Cortex of kidney (tissue), 1 donor: ENCODE measurements at places on chromosomes 2 and 18.

- no peak for DNase-seq
Observed at GRCh38 chr2:220789961-220790360, 782.1 kb downstream of the EPHA4 start.

GRCh38 chr2:158781353-158781961 lies 13.7 kb upstream of the DAPL1 start:
- no peak for DNase-seq

GRCh38 chr2:31054842-31055388 lies 83.3 kb downstream of the GALNT14 start:
- DNase-seq: no peak

- DNase-seq: no peak
Observed at GRCh38 chr18:33611525-33612135, 33.6 kb downstream of the ASXL3 start.

- DNase-seq: no peak
Observed at GRCh38 chr2:103859238-103859637, 994.7 kb upstream of the POU3F3 start.

- DNase-seq: no peak
Observed at GRCh38 chr2:36178384-36178783, 177.2 kb upstream of the CRIM1 start.

DNA sequence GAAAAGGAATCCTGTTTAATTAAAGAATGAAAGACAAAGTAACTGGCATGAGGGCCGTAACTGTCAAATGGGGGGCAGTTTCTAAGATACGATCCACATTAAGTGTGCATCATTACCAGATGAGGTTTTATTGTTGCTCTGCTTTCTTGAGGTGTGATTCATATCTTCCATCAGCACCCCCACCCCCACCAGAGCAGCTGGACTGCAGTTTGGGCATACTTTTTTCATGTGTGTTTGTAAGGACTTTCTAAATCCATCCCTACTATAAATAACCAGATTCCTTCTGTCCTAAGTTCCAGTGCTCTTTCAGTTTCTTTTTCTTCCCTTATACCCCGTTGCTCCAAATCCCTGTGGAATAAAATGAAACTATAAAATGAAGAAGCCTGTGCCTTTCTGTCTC lies 142.1 kb downstream of the CDCA7 start:
- DNase-seq: no peak

DNA sequence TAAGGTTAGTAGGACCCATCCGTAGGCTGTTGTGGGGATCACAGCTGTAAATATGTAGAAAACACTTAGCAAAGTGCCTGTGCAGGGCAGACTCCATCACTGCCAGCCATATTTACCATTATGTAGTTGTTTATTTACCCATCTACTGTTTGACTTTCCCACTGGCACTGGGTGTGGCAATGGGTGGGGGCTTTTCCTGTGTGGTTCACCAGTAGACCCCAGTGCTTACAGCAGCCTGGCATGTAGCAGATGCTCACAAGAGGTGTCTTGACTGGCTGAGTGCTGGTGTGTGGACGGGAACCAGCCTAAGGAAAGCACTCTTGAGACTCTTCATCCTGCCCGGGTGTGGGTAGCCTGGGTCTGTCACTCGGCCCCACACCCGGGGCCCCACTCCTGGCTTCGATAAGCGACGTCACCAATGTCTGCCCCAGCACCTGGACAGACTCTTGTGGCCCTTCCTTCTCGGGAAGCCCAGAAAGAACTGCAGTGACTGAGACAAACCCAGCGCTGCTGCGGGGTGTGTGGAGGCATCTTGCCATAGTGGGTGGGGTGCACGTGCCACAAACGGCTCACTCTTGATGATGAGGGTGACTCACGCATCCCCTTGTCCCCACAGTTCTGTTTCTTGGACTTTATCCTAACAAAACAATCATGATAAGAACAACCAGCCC lies 78.3 kb downstream of the HDAC4 start:
- no peak for DNase-seq

DNA sequence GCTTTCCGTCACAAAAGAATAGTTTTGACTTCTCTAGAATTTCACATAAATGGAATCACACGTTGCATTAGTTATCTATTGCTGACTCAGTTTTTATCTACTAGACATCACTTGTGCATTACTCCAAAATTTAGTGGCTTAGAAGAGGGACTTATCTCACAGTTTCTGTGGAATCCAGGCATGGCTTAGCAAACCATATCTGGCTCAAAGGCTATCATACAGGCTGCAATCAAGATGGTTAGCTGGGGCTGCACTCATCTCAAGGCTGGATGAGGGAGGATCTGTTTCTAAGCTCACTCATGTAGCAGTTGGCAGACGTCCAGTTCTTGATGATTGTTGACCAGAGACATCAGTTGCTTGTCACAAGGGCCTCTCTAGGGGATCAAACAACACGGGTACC lies 6.6 kb upstream of the DSC3 start:
- no peak for DNase-seq

- DNase-seq: no peak
Observed at GRCh38 chr2:29255004-29255403, 139.8 kb downstream of the CLIP4 start.

- no peak for DNase-seq
Observed at GRCh38 chr2:236366397-236366796, 102.2 kb upstream of the ASB18 start.

DNA sequence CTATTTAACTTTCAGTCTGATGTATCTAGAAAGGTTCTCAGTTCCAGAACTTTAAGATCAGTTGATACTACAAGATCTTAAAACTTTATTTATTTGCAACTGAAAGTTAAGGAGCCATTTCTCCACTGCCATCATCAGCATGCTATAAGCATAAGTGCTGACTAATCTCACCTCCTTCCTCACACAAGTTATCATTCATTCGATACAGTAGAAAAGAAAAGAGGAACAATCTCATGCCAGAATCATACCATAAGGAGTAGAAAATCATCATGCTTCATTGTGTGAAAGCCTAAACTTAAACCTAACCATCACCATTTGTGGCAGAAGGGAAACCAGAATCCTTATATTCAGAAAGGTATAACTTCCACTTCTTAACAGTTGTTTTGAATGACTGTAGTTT lies 176.6 kb upstream of the NRXN1 start:
- no peak for DNase-seq

DNA sequence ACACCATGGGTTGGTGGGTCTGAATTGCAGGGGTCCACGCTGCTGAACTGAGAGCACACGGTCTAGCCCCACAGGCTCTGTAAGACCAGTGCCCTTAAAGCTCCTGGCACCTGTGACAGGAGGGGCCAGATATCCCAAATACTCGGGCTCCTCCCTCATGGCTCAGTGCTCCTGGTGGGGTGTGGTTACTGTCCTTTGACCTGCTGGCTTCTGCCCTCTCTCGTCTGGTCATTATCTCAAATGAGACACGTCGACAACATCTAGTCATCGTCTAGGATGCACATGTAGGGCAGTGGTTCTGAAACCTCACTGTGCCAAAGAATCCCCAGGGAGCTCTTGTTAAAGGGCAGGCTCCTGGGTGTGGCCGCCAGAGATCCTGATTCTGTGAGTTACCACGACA lies 258.4 kb downstream of the LOXHD1 start:
- no peak for DNase-seq

DNA sequence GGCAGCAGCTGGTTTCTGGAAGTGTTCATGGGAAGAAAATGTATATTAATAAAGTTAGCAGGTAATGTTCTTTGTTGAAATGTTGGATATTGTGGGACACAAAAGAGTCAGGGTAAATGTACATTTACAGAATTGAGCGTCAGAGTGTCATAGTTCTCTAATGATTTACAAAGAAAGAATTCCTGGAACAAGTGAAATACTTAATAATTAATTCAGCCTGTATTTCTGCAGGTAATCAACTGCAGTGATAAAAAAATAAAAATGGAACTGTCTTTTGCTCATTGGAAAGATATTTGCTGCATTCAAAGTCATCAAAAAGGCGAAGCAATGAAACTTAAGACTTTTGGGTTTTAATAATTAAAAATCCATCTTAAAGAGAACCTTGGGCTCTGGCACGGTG lies 27.4 kb upstream of the PTH2R start:
- no peak for DNase-seq

GRCh38 chr2:227406177-227407031 lies 18.7 kb upstream of the SCYGR1 start:
- DNase-seq: no peak

GRCh38 chr2:10216677-10217488 lies 85.8 kb upstream of the HPCAL1 start:
- DNase-seq: no peak

- no peak for DNase-seq
Observed at GRCh38 chr18:35504996-35505395, 7.2 kb upstream of the INO80C start.

GRCh38 chr18:22542406-22542835 lies 124.7 kb upstream of the CTAGE1 start:
- no peak for DNase-seq

DNA sequence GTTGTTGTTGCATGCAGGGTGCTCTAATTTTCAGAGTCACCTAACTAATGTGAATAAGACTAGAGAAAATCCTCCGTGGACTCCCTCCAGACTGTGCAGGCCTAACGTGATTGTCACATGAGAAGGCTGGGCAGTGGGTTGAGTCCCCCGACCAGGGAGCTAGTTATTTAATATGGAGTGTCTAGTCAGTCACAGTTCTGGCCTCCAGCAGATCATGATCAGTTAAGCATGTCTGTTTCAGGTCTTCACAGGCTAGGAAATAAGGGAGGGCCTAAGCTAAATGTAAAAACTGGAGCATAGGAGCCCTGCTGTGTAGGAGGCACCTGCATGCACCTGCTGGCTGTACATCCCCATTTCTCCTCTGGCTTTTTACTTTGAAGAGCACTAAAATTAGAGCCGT lies 86.8 kb downstream of the PRPF40A start:
- DNase-seq: no peak

DNA sequence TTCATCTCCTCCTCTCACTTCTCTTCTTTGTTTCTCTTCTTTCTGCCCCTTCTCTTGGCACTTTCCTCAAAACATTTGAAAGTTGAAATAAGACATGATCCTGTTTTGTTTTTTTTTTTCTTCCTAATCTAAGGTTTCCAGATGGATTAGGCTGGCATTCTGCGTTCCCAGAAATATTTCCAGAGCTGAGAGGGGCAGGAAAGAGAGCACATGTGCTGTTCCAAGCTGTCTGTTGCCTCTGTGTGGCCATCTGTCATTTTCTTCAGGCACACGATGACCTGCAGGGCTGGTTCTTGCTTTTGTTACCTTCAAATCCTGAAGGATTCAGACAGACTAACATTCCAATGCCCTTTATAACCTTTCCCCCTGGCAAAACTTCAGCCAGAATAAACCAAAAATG lies 142.9 kb downstream of the RNF144A start:
- no peak for DNase-seq

DNA sequence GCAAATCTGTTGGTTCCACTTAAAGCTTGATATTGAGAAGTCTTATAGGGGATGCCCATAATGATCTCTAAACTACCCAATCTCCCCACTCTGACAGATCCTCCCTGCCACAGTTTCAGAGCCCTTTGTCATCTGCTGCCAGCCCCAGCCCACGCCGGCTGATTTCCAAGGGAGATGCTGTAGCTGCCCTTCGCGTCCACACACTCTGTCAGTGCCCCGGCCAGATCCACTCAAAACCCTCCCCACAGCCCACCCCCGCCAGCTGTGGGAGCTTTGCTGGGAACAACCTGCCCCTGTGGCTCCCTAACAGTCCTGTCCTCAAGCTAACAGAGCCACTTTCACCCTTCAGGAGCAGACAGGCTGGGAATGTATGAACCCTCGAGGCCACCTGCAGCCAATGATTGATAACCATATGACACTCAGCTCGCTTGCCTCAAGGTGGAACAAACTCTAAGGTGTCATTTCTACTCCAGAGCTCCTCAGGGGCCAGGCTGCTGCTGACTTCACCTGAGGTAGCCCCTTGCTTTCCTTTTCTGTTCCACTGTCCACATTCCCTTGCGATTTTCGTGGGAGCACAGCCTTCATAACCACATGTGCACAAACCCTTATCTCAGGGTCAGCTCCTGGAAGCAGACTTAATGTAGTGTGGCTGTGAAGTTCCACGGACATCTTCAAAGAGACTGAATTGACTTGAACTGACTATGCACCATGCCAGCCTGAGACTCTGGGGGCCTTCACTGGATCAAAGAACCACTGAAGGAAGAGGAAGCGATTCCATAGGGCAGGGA lies 92.6 kb upstream of the LGALSL start:
- DNase-seq: no peak

DNA sequence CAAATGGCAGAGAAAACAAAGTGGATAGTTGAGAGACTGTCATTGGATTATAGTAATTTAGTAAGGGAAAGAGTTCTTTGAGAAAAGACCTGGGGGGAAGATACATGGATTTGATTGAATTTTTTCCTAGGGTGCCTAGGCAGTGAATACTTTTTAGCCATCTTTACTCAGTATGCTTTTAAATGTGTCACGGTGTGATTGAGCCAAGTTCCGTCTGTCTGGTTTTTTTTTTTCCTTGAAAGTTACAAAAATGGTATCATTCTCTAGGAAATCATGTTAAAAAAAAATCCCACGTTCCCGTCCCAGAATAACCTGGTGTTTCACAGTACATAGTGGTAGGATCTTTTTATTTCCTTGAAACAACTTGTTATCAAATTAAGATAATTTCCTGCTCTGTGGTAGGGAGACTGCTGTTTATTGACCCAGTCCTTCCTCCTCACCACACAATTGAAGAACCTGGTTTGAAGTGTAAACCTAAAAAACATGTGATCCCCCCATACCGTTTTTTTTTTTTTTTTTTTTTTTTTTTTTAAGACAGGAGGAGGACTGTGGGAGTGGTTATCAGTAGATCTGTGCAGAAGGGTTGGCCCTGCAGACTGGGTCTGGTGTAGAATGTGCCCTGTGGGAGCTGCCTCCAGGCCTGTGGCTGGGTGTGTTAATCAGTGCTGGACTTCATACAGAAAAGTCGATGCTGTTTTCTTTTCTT lies 55.1 kb downstream of the DGKD start:
- no peak for DNase-seq

DNA sequence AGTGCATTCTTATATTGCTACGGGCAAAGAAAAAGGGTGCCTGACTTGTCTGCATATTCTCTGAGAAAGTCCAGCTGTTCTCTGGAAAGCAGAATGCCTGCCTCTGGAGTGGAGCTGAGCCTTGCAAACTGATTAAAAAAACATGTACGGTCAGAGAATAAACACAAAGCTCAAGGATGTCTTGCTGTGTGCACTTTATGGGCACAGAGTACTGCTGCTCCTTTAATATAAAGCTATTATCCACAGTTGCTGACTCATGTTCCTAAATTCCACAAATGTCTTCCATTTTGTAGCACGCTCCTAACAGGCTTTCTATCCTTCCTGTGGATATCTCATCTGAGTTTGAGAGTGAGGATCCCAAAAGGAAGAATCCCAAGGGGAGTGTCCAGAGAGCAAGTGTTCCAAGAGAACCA lies 229.0 kb downstream of the MREG start:
- no peak for DNase-seq

GRCh38 chr2:181397331-181397730 lies 59.9 kb upstream of the ITGA4 start:
- no peak for DNase-seq

GRCh38 chr2:238996331-238997136 lies 148.6 kb downstream of the TWIST2 start:
- DNase-seq: no peak

- no peak for DNase-seq
Observed at GRCh38 chr18:55489034-55489986, 98.7 kb downstream of the TCF4 start.

- DNase-seq: no peak
Observed at GRCh38 chr2:71285706-71286105, 45.9 kb upstream of the ZNF638 start.
